ENCODE measurements at places on chromosomes 13 and 19. TPM values are rescaled to one million over a fixed set of nuclear protein-coding genes. Genes with fewer than 3 reads are reported as not detected.

GNA15 gene
- 105 TPM for total RNA-seq

CCDC8 gene
- total RNA-seq, result not detected

- no peak for DNase-seq
Observed at GRCh38 chr13:31477961-31478360, 261.4 kb upstream of the RXFP2 start.

GRCh38 chr13:32969516-32969941 lies 46.7 kb upstream of the KL start:
- no peak for DNase-seq

- DNase-seq, result no peak
Observed at GRCh38 chr19:6033744-6034264, 55.9 kb upstream of the RANBP3 start.

GRCh38 chr13:30148171-30148754 lies 159.1 kb downstream of the KATNAL1 start:
- DNase-seq, result no peak

DNA sequence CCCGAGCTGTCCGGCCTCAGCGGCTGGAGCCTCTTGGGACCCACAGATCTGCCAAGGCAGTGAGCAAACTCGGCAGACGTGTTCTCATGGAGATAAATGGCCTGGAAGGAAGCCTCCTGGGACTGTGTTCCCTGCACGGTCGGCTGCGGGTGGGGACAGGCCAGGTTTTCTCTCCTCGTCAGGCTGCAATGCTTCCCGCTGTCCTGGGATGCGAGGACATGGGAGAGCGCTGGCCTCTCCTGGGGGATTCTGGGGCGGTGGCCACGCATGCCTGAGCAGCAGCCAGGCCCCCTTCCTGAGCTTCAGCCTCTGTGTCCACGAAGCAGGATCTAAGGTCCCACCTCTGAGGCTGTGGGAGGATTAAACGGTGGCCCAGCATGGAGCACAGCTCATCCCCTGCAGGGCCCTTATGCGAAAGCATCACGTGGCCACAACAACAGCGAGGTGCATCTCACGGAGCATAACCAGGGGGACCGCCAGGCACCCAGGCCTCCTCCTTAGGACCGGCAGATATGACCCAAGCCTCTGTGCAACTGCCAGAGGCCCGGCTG lies 21.2 kb upstream of the C13orf46 start:
- no peak for DNase-seq

DNA sequence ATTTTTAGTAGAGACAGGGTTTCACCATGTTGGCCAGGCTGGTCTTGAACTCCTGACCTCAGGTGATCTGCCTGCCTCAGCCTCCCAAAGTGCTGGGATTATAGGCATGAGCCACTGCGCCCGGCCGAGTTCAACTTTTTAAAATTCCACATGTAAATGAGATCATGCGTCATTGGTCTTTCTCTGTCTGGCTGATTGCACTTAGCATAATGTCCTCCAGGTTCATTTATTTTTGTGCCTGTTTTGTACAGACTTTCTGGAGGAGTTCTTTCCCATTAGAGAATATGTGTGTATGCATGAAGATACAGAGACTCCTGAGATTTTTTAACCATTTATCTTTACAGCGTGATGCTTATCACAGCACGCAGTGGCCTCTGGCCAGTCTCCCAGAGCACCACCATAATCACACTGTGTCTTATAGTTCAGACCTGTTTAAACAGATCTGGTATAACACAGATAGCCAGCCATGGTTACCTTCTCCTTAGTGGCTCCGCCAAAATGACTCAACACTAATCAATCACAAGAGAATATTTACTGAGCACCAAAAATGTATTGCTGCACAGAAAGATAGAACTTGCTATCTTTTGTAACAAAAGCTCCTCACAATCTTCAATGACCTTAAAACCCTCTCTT lies 11.4 kb upstream of the STARD13 start:
- no peak for DNase-seq

DNA sequence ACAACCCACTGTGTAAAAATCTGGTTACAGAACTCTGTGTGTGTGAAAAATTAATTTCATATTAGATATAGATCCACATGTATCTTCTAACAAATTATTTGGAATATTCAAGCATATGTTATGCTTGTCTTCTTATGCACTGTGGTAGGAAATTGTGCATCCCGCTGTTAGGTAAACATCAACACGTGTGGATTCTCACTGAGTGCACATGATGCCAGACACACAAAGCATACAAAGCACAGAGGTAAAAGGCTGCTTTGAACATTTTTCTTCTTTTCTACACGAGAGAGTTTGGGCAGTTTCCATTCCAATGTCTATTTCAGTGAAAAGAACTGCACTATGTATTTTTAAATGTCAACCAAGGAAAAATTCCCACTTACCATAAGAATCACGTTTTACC lies 354.9 kb downstream of the PCDH9 start:
- DNase-seq, result no peak

GRCh38 chr13:49580980-49581680 lies 4.2 kb downstream of the RCBTB1 start:
- no peak for DNase-seq
